ENCODE measurements at places on chromosomes 4 and X. TPM values are rescaled to one million over a fixed set of nuclear protein-coding genes. Genes with fewer than 3 reads are reported as not detected.

- no peak for DNase-seq
Measured at GRCh38 chr4:25401066-25401465, 24.0 kb downstream of the ANAPC4 start.

DNA sequence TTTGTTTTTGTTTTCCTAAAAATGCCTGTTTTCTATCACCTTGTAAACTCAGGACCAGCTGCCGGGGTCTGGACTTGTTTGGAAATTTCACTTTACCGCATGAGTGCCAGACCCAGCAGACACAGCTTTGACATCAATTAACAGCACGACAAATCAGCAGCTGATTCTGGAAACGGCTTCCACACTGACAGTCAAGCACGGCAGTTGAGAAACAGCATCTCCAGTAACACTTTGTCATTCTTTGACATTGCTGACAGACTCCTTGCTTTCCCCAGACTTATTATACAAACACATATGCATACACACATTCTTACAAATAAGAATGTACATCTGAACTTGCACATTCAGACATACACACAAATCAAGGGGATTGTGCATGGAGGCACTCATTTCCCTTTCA, 1017.6 kb upstream of the HS3ST1 start:
- DNase-seq = no peak

DNA sequence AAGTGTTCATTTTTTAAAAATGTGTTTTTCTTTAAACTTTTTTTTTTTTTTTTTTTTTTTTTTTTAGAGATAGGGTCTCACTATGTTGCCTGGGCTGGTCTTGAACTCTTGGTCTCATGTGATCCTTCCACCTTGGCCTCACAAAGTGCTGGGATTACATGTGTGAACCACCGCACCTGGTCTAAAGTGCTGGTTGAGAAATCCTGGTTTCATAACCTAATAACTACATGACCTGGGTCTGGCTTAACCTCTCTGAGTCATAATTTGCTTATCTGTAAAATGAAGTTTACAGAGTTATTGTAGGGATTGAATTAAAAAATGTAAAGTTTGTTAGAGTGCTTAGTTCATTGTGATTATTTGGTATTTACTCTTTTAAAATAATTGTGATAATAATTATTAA, 5.2 kb downstream of the HSD17B13 start:
- no peak for DNase-seq

- DNase-seq = no peak
Measured at GRCh38 chr4:116668190-116668589, 417.2 kb downstream of the TRAM1L1 start.

Gene SCD5
- 16.7 TPM for total RNA-seq

GRCh38 chr4:174254613-174255012, 28.9 kb downstream of the FBXO8 start:
- DNase-seq = no peak

Data from posterior vena cava (tissue), 2 donors.